ENCODE measurements at places on chromosomes 3 and 15.

GRCh38 chr3:37257581-37257980 is 83.2 kb upstream of the LRRFIP2 start:
- DNase-seq = no peak

GRCh38 chr3:28050885-28051284 is 190.5 kb upstream of the CMC1 start:
- DNase-seq = no peak

- no peak for DNase-seq
Observed at GRCh38 chr3:136942803-136943202, 15.0 kb upstream of the IL20RB start.

DNA sequence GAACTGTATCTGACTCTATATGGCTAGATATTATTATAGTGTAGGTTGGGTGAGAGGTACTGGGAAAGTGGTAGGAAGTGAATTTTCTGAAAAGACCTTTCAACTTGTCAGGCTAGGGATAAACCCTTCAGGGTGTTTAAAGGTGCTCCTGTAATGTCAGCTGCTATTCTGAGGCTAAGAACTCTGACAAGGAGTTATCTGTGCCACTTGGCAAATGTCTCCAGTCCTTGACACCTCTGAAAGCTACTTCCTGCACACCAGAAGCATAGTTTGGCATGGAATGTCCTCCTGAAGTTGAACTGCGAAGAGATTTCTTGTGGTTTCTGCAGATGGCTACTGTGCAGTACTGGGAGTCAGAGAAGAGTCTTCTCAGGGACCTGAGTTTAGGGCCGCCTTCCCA is 194.3 kb downstream of the CDIN1 start:
- no peak for DNase-seq

- no peak for DNase-seq
Observed at GRCh38 chr3:171743327-171744157, 66.7 kb downstream of the PLD1 start.

DNA sequence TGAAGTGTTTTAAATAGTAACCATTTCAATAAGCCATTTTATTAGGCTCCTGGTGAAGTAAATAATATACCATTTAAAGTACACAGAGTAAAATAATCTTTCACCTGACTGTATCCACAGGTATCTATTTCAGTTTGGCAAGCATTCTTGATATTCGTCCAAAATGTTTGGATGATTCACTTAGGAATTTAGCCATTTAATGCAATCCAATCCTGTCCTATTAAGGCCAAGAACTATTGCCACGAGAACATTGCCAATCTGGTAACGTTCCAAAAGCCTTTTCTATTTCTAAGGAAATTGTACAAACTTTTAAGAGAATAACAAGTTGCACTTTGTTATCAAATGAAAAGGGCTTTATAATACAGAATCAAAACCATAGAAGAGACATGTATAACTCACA is 209.8 kb upstream of the THRB start:
- no peak for DNase-seq

GRCh38 chr15:57224664-57225063 is 151.6 kb upstream of the CGNL1 start:
- no peak for DNase-seq

- no peak for DNase-seq
Observed at GRCh38 chr3:188294823-188295487, 141.0 kb downstream of the LPP start.

- no peak for DNase-seq
Observed at GRCh38 chr15:98884894-98885293, 122.7 kb downstream of the PGPEP1L start.

GRCh38 chr3:156483426-156483825 is 71.5 kb downstream of the SSR3 start:
- no peak for DNase-seq

GRCh38 chr3:46065294-46065705 is 38.0 kb upstream of the XCR1 start:
- DNase-seq = peak; percentile 51

- DNase-seq = no peak
Observed at GRCh38 chr3:36866368-36866767, 78.5 kb downstream of the TRANK1 start.
